ENCODE measurements at places on chromosomes 7 and 10.

DNA sequence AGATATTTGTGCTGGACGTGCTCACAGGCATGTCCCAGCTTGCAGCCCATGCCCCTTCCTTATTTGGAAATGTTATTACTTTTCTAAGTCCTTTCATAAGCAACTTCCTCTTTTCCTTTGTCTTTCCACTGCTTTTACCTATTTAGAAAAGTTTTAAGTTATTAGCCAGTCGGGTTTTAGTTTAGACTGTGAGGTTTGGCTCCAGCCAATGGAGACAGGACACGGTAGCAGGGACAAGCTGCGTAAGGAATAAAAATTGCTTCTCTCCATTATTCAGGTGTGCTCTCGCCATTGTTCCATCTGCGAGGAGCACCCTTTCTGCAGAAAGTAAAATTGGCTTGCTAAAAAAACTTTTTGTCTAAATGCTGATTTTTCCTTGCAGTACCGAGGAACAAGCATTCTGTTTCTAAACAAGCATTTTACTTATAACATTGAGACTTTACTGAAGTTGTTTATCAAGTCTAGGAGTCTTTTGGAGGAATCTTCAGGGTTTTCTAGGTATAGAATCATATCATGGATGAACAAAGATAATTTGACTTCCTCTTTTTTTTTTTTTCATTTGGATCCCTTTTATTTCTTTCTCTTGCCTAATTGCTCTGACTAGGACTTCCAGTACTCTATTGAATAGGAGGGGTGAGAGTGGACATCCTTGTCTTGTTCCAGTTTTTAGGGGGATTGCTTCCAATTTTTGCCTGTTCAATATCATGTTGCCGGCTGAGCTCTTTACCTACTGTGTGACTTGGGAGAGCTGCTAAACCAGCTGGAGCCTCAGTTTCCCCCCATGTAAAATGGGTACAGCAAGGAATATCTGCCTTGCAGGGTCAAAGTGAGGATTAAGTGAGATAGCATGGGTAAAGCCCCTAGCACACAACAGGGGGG lies 63.8 kb downstream of the ALOX5 start:
- DNase-seq: no peak

- no peak for DNase-seq
Observed at GRCh38 chr7:25656581-25657026, 428.3 kb upstream of the NPVF start.

GRCh38 chr10:68223535-68224165 lies 8.3 kb downstream of the ATOH7 start:
- no peak for DNase-seq

DNA sequence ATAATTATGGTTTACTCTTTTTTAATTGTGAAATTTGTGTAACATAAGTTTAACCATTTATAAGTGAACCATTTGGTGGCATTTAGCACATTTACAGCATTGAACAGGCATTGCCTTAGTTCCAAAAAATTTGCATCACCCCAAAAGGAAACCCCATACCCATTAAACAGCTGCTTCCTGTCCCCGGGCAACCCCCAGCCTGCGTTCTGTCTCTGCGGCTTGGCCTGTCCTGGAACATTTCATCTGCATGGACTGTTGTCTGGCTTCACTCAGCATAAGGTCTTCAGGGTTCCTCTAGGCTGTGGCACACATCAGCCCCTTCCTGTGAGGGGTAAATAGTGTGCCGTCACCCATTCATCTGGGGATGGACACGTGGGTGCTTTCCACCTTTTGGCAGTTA lies 6.9 kb downstream of the RET start:
- DNase-seq: no peak

DNA sequence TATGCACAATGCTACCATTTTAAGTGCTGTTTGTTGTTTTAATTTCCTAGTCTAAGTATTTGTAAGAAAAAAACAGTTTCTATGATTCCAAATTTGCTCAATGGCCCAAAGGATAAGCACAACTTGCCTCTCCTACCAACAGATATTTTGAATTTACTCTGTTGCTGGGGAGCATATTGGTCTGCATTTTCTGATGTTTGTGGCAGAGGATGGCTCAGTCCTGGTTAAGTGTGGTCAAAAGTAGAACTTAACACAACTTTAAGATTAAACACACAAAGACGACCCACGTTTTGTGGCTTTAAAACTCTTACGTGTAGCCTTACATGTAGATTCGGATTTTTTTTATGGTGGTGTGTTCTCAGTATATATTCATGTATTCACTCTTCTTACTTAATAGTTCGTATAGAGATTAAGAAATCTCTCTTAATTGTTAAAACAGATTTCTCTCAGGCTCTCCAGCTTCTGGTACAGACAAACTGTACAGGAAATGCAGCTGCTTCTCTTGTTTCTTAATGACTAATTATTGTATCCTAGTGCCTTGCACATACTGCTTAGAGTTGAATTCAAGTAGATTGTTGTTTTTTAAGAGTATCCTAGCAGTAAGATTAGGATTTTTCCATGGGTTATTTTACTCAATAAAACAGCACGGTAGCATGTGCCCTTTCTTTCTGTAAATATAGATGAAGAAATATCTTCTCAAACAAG lies 86.2 kb downstream of the GPR85 start:
- no peak for DNase-seq

- no peak for DNase-seq
Observed at GRCh38 chr10:103892181-103892580, 25.8 kb downstream of the STN1 start.

- DNase-seq: no peak
Observed at GRCh38 chr7:41003611-41003940, 699.3 kb downstream of the INHBA start.

- DNase-seq: peak; percentile 11
Observed at GRCh38 chr10:66752714-66753113, 173.1 kb upstream of the LRRTM3 start.

- DNase-seq: no peak
Observed at GRCh38 chr10:62043421-62044021, 142.0 kb downstream of the ARID5B start.

DNA sequence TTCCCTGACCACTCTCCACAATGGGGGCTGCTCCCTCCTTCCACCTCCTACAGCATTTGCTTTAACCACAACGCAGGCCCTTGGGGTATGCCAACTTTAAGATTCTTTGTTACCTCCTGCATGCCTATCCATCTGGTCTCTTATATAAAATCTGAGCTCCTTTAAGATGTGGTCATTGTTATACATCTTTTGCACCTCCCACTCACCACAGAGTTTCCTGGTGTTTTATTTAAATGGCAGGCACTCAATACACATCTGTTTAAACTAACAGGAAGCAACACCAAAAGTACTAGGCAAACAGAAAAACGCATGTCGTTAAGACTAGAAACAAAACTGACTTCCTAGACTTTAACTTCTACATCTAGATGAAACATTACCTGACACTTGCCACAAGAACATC lies 36.3 kb downstream of the SLC25A13 start:
- DNase-seq: no peak

GRCh38 chr7:45394117-45394708 lies 180.0 kb upstream of the ADCY1 start:
- DNase-seq: no peak

DNA sequence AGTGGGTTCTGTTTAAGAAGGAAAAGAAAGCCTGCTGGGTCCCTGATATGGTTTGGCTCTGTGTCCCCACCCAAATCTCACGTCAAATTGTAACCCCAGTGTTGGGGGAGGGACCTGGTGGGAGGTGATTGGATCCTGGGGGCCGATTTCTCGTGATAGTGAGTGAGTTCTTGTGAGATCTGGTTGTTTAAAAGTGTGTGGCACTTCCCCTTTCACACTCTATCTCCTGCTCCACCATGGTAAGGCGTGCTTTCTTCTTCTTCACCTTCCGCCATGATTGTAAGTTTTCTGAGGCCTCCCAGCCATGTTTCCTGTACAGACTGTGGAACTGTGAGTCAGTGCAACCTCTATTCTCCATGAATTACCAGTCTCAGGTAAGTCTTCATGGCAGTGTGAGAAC lies 42.6 kb downstream of the INPP5A start:
- no peak for DNase-seq

DNA sequence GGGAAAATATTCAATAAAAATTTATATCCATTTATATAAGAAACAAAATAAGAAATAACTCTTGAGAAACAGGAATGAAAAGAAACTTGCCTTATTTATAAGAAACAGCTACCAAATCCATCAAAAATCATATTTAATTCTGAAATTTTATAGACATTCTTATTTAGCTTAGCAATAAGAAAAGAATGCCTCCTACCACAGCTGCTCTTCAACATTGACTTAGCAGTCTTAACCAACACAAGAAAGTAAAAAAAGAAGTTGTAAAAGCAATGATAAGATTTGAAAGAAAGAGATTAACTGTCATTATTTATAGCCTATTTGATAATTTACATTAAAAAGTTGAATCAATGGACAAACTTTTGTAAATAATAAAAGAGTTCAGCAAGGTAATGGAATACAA lies 212.8 kb downstream of the ZNF365 start:
- DNase-seq: no peak

DNA sequence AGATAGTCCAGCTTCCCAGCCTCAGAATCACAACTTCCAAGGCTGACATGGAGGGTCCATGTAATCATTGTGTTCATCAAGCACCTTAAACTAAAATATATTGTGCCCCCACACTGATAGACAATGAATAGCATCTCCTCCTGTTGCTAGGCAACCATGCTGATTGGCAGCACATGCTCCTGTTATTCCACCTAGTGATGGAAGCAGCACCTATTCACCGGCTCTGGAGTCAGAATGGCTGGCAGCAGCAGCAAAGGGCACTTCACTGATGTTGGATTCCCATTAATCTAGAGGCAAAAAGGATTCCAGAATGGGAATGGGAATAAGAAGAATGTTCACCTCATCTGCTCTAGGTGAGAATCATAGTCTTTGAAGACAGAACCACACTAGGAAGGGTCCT lies 55.0 kb downstream of the RELN start:
- no peak for DNase-seq

- DNase-seq: no peak
Observed at GRCh38 chr7:103597606-103598005, 151.6 kb upstream of the SLC26A5 start.

GRCh38 chr10:70967591-70968587 lies 79.5 kb upstream of the PCBD1 start:
- no peak for DNase-seq

- no peak for DNase-seq
Observed at GRCh38 chr7:102066476-102066875, 220.2 kb upstream of the SH2B2 start.

DNA sequence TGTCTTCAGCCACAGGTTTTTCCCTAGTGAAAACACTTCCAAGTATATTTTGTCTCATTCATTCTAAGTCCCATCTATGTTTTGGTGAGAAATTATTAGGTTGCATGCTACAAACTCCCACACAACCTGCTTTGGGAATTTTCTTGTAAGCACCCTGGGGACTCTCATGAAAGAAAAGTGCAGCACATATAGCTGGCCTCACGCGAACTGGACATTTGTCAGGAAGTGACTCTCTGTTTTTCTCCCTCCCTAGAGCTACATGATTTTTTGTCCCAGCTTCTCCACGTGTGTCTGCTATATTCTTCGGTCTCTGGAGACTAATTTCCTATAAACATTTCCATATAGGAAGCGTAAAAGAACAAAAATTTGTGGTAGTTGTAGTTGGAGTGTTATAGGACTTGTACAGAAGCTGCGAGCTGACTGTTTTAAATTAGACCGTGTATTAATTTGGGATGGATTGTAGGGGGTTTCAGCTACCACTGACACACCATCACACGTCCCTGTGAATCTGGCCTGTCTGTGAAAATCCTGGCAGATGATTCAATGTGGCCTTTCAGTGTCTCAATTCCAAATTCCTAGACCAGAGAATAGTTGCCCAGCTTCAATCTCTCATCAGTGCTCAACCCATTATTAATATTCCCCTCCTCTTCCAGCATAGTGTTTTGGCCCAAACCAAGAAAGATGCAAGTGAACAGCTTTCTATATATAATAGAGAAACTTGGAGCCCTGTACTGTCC lies 40.2 kb downstream of the ARL4A start:
- DNase-seq: no peak

GRCh38 chr10:120392245-120392644 lies 64.8 kb upstream of the PLPP4 start:
- no peak for DNase-seq

DNA sequence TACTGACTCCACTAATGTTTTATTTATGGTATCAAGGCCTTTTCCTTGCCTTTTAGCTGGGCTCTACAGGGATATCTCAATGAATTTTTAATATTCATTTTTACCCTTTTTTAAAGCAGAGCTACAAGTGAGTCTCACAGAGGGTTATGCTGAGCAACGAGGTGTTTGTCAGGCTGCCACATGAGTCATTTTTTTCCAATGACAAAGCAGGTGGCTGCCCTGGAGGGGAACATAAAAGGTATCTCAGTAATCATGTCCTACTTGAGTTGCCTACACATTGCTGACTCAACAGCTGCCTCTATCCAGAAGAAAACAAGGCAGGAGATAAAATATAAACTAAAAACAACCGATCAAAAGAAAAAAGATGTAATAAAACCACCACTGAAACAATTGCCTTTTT lies 1004.9 kb upstream of the POT1 start:
- DNase-seq: no peak

- DNase-seq: peak; percentile 46
Observed at GRCh38 chr10:117762819-117763172, 220.2 kb downstream of the EMX2 start.

- peak; percentile 66 for DNase-seq
Observed at GRCh38 chr7:85773116-85773728, 586.4 kb upstream of the SEMA3D start.

- no peak for DNase-seq
Observed at GRCh38 chr10:31368724-31369123, 49.7 kb downstream of the ZEB1 start.

GRCh38 chr7:140080919-140081318 lies 18.2 kb upstream of the PARP12 start:
- DNase-seq: no peak

- no peak for DNase-seq
Observed at GRCh38 chr10:3057946-3058345, 9.4 kb upstream of the PFKP start.

DNA sequence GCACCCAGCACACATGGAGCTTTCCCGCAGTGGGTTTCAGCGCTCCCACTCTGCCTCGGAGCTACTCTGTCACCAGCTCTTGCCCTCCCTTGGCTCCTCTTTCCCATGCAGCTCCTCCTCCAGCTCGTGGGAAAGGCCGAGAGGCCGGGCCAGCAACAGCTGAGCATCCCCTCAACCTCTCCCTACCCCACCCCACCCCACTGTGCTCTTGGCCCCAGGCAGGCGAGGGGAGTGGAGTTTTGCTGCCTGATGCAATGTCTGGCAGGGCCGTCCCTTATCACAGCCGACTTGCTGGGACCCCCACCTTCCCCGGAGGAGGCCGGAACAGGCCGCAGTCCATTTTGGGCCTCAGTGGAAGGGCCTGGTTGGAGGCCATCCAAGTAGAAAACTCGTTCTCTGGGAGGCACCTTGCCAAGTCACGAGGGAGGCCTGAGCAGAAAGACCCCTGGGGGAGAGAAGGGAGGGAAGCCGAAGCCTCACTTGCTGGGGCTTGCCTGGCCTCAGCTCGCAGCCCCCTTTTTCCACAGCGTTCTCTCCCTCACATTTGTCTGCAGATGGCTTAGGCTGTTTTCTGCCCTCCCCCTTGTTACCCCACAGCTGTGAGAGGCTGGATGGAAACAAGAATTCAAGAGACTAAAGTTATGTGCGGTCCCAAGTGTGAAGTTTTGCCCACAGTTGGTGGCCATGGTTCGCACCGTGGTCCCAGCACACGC lies 35.3 kb downstream of the CHST3 start:
- peak; percentile 82 for DNase-seq
